ENCODE measurements at places on chromosomes 6 and 20.

- no peak for DNase-seq
Observed at GRCh38 chr6:516213-516612, 124.7 kb downstream of the IRF4 start.

DNA sequence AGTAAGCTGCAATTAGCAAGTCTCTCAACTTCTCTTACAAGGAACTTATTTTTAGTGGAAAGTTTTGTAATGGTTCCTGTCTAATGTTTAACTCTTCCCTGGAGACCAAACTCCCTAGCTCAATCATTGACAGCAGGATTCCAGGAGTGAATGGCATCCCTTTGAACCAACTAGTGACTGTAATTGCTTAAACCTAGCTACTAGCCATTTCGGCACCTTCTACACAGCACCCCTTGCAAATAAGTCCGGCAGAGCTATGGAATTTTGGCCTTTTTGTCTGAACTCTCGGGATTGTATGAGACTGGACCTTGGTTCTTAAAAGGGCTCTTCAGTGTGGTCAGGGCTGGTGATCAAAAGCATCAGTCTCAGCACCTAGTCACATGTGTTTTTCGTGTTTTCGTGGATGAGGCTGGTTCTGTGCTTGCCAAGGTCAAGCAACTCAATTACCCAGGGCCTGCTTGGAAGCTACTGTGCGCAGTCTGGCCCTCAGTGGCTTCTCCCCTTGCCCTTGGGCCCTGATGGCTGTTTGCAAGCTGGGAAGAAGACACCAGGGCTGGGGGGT lies 135.3 kb upstream of the NEDD9 start:
- no peak for DNase-seq

- no peak for DNase-seq
Observed at GRCh38 chr6:90068703-90069523, 174.6 kb downstream of the GJA10 start.

GRCh38 chr6:142966294-142966693 lies 21.3 kb upstream of the HIVEP2 start:
- no peak for DNase-seq

DNA sequence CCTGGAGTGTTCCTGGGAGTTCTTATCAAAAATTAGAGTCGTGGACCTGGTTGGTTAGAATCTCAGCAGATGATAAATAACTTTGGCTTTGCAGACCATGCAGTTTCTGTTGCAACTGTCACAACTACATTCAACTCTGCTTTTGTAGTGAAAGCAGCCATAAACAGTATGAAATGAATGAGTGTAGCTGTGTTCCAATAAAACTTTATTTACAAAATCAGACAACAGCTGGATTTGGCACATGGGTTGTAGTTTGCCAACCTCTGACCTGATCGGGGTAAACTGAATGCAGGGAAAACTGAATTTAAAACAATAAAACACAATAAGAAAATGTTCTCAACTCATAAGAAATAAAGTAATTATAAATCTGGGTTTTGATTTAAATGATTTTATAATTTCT lies 513.8 kb downstream of the CDKAL1 start:
- DNase-seq, result no peak

GRCh38 chr6:1801401-1801800 lies 191.7 kb downstream of the FOXC1 start:
- no peak for DNase-seq

DNA sequence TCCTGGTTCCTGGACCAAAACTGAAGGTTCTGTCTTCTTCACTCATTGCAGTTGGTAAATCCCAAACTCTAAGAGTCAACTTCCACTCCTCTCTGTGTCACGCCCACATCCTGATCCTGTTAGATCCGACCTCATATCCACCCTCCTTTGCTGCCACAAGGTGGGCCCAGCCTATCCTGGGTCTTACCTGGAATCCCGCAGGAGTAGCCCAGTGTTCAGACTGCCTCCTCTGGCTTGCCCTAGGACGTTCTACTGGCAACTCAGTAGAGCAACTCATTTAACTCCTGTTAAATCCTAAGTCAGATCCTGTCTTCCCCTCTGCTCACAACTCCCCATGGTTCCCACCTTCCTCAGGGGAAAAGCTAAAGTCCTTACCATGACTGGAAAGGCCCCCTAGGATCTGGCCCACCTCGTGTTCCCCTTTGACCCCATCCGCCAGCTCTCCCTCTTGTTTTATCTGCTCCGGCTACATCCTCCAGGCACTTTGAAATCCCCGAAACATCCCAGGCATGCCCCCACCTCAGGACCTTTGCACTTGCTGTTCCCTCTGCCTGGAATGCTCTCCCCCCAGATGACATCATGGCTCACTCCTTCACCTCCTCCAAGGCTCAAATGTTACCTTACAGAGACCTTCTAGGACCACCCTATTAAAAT lies 43.9 kb downstream of the TFEB start:
- no peak for DNase-seq

DNA sequence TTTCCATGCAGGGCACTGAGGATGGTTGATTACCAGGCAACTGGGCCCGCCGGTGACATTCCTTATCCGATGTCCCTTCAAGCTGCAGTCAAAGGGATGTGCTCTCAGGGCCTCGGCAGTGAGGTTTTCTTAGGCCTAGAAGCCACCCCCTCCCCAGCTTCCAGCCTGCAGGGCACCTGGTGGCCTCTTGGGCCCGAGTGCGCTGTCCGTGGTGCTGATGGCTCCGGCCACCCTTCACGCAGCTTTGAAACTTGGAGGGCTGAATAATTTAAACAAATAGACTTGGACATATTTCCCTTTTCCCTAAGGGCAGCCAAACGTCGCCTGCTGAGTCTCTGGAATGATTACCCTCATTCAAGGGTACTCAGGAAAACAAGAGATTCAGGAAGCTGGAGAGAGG lies 8.9 kb upstream of the MLN start:
- no peak for DNase-seq

DNA sequence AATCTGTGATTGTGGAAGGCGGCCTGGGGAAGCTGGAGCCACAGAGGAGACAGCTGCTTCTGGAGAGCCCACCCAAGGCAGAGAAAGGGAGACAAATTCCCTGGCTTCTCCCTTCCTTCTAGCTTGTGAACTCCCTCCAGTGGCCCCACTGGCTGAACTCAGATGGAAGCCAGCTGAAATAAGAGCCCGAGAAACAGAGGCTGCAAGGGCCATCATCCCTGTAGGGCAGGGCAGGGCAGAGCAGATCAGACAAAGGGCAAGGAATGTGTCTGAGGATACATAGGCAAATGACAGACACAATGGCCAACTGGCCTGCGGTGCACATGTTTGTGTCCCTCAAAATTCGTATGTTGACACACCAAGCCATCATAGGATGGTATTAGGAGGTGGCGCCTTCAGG lies 25.3 kb downstream of the MDFI start:
- DNase-seq, result no peak

- no peak for DNase-seq
Observed at GRCh38 chr6:89268776-89269175, 46.3 kb downstream of the GABRR2 start.

DNA sequence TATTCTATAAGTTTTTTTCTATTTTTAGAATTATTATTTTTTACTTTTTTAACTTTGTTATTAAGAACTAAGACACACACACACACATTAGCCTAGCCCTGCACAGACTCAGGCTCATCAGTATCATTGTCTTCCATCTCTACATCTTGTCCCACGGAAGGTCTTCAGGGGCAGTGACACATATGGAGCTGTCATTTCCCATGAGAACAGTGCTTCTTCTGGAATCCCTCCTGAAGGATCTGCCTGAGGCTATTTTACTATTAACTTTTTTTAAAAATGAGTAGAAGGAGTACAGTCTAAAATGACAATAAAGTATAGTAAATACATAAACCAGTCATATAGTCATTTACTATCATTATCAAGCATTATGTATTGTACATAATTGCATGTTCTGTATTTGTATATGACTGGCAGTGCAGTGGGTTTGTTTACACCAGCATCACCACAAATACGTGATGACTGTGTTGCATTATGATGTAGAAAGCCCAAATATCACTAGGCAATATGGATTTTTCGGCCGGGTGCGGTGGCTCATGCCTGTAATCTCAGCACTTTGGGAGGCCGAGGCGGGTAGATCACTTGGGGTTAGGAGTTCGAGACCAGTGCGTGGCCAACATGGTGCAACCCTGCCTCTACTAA lies 57.9 kb downstream of the HIVEP1 start:
- no peak for DNase-seq

DNA sequence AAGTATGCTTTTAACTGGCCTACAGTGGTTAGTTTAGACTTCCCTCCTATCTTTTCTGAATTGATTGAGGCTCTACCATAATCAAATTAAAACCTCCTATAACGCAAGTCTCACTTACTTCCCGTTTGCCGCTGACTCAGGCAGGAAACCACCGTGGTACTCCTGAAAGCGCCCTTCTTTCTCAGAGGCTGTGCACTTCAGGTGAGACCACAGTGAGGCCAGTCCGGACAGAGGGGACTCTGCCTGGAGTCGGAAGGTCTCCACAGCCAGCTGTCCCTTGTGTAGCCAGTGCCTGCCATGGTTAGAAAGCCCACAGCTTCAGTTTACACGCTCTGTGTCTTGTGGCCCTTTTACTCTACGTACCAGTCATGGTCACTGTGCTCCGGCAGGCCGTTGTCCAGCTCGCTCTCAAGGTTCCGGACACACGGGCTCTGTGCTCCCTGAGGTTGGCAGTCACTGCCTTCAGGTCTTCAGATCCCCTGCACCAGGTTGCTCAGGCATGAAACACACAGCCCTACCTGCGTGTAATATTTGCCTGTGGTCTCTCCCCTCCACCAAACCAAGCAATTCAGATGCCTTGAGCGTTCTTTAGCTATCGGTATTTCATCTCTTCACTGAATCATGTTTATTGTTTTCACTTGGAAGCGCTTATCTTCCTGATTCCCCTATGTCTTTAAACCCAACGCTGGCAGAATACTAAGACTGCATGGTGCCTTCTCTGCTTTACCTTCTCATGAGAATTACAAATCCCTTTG lies 178.8 kb downstream of the SMOC2 start:
- no peak for DNase-seq

DNA sequence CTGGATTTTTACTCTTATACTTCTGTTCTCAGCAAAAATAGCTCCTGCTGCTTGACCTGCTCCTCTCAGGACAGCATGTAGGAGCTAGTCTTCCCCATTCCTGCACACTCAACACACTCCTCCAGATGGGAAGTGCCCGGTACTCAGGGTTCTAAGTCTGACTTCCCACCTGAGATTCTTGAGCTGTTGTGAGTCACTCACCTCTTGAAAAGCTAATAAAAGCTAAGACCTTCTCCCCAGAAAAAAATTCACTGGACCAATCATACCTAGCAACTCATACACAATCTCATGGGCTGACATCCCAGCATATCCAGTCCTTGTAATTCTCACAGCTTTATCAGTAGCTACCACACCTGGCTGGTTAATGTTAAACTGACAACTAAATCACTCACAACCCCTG lies 53.5 kb downstream of the TRPC4AP start:
- no peak for DNase-seq

- DNase-seq, result no peak
Observed at GRCh38 chr6:17628873-17629272, 28.8 kb downstream of the FAM8A1 start.

- no peak for DNase-seq
Observed at GRCh38 chr6:33843131-33844121, 39.6 kb upstream of the MLN start.

- DNase-seq, result no peak
Observed at GRCh38 chr6:13854716-13855250, 40.4 kb upstream of the MCUR1 start.

DNA sequence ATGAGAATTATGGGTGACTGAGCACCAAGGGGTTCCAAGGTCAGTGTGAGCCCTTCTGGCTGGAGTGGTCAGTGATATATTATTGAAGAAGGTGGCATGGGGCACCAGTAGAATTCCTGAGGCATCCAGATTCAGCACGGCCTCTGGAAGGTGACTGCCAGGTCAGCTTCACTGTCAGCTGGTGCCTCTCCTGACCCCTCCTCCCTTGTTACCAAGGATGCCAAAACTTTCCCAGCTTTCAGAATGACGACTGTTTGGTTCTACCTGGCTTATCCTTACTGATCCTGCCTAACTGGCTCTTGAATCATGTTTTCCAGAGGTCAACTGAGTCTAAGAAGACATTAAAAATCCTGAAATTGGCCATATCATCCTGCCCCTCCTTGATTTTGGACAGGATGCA lies 189.2 kb upstream of the AGPAT4 start:
- no peak for DNase-seq

DNA sequence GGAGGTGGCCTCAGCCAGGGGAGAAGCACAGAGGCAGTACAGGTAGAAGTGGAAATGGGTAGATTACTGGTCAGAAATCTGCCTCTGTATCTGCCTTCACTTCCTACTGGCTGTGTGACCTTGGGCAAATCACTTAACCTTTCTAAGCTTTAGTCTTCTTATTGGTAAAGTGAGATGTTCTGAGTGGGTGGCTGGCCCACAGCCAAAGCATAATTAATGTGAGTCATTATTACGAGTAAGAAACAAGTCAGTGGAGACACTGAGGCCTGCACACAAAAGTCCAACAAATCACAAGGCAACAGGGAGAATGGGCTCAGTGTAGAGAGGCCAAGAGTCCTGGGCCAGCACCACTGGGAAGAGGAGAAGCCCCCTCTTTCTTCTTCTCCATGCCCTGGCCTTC lies 39.1 kb downstream of the NRN1 start:
- no peak for DNase-seq

GRCh38 chr6:11500008-11500407 lies 37.5 kb upstream of the TMEM170B start:
- no peak for DNase-seq

- DNase-seq, result no peak
Observed at GRCh38 chr6:90241229-90241880, 55.3 kb downstream of the BACH2 start.

DNA sequence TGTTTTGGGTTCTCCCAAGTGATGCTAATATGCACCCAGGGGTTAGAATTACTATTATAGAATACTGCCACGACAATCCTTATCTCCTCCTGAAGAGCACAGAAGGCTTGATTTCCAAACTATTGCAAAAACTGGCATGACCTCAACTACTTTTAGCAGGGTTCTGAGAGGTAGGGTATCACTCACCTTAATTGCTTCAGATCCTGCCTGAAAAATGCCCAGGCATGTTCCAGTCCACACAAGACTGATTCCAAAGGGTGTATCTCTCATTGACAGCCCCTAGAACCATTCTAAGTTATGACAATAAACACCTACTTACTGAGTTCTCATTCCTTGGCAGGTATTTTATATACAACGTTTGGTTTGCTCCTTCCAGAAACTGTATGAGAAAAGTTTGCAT lies 5.0 kb upstream of the DSE start:
- no peak for DNase-seq

DNA sequence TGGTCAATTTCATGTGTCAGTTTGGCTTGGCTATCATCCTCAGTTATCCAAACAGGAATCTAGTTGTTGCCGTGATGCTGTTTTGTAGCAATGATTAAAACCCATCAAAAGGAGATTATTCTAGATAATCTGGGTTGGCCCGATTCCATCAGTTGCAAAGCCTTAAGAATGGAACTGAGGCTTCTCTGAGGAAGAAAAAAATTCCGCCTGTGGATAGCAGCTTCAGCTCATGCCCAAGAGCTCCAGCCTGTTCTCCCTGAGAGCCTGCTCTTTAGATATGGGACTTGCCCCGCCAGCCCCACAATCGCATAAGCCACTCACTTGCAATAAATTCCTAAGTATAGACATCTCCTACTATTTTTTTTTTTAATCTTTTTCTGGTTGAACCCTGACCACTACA lies 61.5 kb downstream of the SEL1L2 start:
- DNase-seq, result no peak

GRCh38 chr6:15864038-15864707 lies 201.3 kb upstream of the DTNBP1 start:
- DNase-seq, result no peak

All from suprapubic skin (tissue), 4 donors.